ENCODE measurements at places on chromosomes 1 and 21.

DNA sequence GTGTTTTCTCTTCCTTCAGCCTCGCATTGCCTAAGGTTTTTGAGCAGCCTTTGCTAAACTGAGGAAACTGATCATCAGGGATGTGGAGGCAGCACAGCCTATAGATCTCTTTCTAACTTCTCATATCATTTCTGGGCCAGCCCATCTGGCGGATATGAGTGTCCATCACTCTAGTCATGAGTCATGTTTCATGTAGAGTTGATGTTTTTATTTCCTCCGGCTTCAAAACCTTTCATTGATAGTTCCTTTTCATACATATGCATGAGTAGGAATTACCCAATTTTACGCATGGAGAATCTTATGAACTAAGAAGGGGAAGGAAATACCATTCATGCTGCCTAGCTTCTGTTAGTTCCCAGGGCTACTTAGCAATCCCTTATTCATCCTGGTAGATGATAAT, 66.3 kb downstream of the SPATA46 start:
- DNase-seq, result peak; percentile 45

DNA sequence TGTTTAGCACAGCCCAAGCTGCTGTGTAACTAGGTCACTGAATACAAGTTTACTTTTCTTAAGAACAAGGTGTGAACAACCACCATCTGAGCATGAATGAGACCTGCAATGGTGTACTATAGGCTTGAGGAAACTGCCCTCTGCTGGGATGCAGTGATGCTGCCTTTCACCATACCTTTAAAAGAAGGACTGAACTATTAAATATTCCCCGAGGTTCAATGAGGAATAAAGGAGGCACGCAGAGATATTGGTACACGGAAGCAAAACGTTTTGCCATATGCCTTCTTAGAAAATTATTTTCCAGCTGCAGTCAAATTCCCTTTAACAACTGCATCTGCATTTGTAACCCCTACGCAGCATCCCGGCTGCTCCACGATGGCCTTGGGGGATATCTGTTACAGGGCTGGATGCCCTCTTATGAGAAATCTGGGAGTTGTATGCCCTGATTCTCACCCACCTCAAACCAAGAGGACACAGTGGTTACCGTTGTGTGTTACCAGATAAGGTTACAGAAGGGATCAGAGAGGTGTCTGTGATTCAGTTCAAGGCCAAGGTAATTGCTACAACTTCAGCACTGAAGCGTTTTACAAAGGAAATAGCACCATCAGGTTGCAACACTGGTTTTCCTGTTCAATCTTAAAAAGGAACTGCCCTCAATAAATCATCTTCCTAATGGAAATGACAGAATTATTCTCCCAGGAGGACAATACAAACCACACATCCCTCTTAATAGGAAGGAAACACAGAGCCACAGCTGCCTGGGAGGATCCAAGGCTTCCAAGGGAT, 470.5 kb downstream of the LTN1 start:
- DNase-seq, result peak; percentile 88

DNA sequence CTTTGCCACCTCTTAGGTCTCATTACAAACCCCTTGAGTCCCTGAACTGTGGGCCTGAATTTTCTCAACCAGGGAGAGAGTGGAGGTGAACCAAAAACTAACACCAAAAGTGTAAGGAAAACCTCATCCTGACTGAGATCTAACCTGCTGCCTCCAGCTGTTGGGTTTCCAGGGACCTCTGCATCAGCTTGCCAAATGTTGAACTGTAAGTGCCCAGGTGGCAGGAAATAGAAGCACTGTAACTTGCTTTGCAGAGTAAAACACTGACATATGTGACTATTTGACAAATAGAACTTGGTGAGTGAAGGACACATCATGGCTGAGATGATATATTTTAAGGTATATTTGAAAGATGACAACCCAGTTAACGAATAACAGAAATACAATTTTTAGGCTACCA, 48.4 kb upstream of the NR5A2 start:
- no peak for DNase-seq

- DNase-seq, result no peak
These were observed 226.1 kb downstream of the ASTN1 start for GRCh38 chr1:176938375-176938774.

DNA sequence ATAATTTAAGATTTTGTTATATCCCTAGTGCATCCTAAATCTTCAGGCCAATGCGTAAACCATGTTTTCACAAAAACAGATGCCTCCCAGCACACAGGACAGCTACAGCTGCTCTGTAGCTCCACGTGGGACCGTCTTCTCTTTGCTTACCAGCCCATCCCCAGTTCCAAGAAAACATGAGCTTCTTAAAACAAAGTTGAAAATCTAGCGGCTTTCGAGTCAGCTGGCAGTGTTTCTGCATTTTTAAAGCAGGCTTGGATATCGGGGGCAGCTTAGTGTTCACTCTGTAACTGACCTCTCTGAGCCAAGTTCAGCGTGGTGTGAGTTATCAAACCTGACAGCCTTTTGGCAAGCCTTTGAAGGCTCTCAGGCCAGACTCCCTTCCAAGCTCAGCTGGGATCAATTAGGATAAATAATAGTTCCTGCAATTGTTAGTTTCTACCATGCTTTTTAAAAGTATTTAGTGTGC, 881.5 kb downstream of the LTN1 start:
- peak; percentile 93 for DNase-seq

DNA sequence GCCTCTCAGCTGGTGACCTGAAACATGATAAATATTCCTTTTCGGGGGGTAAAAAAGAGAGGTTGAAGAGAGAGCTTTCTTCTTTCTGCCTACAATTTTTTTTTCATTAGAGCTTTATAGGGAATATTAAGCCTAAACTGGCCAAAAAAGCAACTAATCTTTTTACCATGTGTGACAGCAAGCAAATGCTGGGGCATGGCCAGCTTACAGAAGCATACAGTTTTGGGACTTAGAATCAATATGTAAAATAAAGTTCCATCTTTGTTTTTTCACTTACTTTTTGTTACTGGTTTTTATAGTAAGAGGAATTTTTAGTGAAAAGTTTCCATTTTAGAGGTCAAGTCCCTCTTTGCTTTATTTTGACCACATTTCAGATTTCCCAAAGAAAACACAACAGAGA, 301.2 kb upstream of the DEPDC1 start:
- no peak for DNase-seq
